ENCODE measurements at places on chromosomes 7 and 10.

DNA sequence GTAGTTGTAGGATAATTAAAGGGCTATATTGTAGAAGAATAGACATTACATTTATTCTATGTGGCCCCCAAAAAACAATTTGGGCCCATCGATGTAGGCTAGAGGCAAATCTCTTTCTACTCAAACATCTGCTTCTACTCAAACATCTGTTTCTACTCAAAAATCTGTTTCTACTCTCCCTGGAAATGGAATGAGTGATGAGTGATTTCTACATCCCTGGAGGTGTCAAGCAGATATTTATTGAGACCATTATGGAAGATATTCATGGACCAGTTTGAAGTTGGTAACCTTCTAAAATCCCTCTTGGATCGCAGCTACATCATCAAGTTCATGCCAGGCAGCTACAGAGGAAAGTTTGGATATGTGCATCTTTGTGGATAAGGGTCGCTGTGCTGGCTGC lies 5.1 kb upstream of the PLPP4 start:
- no peak for DNase-seq

- no peak for DNase-seq
These were observed 414.5 kb downstream of the REEP3 start for GRCh38 chr10:63935705-63936104.

- no peak for DNase-seq
These were observed 23.6 kb upstream of the PWWP2B start for GRCh38 chr10:132373241-132373955.

GRCh38 chr10:114723361-114723760 lies 65.3 kb upstream of the ABLIM1 start:
- no peak for DNase-seq

DNA sequence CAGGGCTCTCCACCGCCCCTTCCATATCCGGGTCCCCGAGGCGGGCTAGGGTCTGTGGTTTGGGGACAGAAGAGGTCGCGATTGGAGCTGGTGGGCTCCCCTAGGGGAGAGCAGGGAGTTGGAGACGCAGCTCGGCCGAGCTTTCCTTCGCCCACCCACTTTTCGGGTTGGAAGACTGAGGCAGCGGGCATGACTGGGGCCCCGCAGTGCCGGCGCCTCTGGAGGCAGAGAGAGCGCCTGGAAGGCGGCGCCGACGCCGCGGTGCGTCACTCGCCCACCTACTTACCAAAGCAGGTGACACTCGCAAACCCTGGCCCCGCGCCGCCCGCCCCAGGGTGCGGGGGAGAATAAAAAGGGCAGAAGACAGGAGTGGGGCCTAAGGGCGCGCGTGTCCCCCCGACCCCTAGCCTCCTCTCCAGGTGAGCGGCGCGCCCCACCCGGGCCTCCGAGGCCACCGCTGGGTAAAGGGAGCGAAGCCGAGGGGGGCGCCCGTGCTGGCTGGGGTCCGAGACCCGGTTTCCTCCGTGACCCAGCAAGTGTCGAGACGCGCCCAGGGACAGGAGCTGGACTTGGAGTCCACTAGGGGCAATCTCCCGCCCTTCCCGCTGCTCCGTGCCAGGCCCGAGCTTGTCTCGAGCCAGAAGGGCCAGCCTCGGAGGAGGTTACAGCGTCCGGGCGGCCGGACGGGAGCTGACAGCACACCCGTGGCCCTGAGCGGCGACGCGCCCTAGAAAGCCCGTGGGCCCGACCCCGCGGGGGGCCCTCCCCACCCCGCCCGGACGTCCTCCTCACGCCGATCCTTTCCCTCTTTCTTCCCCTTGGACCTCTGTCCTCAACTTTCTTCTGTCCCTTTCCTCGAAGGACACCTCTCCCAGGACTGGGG lies 34.4 kb upstream of the GRID1 start:
- no peak for DNase-seq

DNA sequence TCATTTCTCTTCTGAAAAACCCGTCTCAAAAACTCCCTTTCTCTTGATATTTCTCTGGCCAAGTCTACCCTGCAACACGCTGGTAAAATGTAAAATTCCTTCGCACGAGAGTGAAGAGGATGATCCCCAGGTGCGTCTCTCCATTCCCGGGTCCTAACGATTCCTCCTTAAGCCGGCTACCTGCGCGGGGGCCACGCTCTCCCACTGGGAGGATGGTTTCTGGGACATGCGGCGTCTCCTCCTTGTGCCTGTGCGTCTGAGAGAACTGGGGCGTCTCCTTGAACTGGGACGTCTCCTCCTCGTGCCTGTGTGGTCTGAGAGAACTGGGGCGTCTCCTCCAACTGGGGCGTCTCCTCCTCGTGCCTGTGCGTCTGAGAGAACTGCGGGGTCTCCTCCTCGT lies 149.9 kb downstream of the WDR37 start:
- DNase-seq: no peak

DNA sequence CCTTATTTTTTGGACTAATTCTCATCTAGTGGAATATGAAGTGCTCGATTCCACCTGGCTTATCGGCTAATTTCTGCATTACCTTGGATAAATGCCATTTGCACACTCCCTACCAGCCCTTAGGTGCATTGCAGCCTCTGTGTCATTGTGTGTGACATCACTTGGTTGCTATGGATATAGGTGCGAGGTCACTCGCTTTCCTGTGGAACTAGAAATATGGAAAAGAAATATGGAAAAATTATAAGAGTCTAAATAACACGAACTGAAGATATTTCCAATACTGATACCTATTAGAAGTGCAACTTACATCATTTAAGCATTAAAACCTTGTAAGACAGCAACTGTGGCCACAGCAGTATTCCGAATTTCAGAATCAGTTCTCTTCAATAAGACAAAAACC lies 2.0 kb downstream of the YWHAG start:
- peak; percentile 17 for DNase-seq

Data from NCI-H345 (cell line).